ENCODE measurements at places on chromosomes 4 and X. TPM values are rescaled to one million over a fixed set of nuclear protein-coding genes. Genes with fewer than 3 reads are reported as not detected.

COPS4 gene
- total RNA-seq, result 38.0 TPM

DMP1 gene
- not detected for total RNA-seq

FATE1 gene
- not detected for total RNA-seq

CSN1S1 gene
- total RNA-seq, result not detected

GLRA2 gene
- total RNA-seq, result not detected

MFAP3L gene
- 0.23 TPM for total RNA-seq

PLRG1 gene
- total RNA-seq, result 41.6 TPM

HPSE gene
- total RNA-seq, result 3.7 TPM

ADGRG2 gene
- total RNA-seq, result 1.0 TPM

ERVMER34-1 gene
- total RNA-seq, result 0.68 TPM

KLHL34 gene
- not detected for total RNA-seq

NSG1 gene
- 33.4 TPM for total RNA-seq

SYNPO2 gene
- total RNA-seq, result 6.8 TPM

PLK4 gene
- total RNA-seq, result 1.9 TPM

BMPR1B gene
- total RNA-seq, result 1.8 TPM

HSPA4L gene
- total RNA-seq, result 0.35 TPM

PABPC5 gene
- 1.8 TPM for total RNA-seq

ADH7 gene
- not detected for total RNA-seq

TBC1D14 gene
- 19.4 TPM for total RNA-seq

LUZP4 gene
- not detected for total RNA-seq

GUCY1B1 gene
- 1.4 TPM for total RNA-seq

UGT2B7 gene
- total RNA-seq, result not detected

ADH1B gene
- total RNA-seq, result 317 TPM

SLC16A2 gene
- total RNA-seq, result 44.8 TPM

SORCS2 gene
- total RNA-seq, result 0.58 TPM

EVC gene
- 29.2 TPM for total RNA-seq

POLN gene
- total RNA-seq, result 1.1 TPM

MAGEA3 gene
- total RNA-seq, result not detected

LAP3 gene
- total RNA-seq, result 61.8 TPM

ZXDA gene
- total RNA-seq, result 4.2 TPM

SMARCAD1 gene
- 14.4 TPM for total RNA-seq

KLB gene
- total RNA-seq, result not detected

FAM47E gene
- total RNA-seq, result not detected

SERPINA7 gene
- total RNA-seq, result not detected

MTMR1 gene
- 9.2 TPM for total RNA-seq

YY2 gene
- 0.70 TPM for total RNA-seq

IQCM gene
- not detected for total RNA-seq

TCEAL7 gene
- 10.0 TPM for total RNA-seq

FAM184B gene
- 0.12 TPM for total RNA-seq

SPANXN5 gene
- not detected for total RNA-seq

NLRP2B gene
- not detected for total RNA-seq

PI4K2B gene
- 13.3 TPM for total RNA-seq

SPIN2A gene
- 1.4 TPM for total RNA-seq

CFAP99 gene
- total RNA-seq, result not detected

ASB12 gene
- not detected for total RNA-seq

SSX2B gene
- total RNA-seq, result not detected

FGFR3 gene
- total RNA-seq, result 1.2 TPM

MAGEH1 gene
- total RNA-seq, result 29.7 TPM

BTC gene
- not detected for total RNA-seq

GAGE1 gene
- total RNA-seq, result not detected

FOXO4 gene
- 4.1 TPM for total RNA-seq

PAGE5 gene
- total RNA-seq, result not detected

AKAP4 gene
- total RNA-seq, result not detected

RAB41 gene
- not detected for total RNA-seq

PCDH18 gene
- total RNA-seq, result 116 TPM
